ENCODE measurements at places on chromosomes 11 and 22.

- DNase-seq: no peak
Measured at GRCh38 chr11:11937957-11938356, 70.5 kb downstream of the DKK3 start.

DNA sequence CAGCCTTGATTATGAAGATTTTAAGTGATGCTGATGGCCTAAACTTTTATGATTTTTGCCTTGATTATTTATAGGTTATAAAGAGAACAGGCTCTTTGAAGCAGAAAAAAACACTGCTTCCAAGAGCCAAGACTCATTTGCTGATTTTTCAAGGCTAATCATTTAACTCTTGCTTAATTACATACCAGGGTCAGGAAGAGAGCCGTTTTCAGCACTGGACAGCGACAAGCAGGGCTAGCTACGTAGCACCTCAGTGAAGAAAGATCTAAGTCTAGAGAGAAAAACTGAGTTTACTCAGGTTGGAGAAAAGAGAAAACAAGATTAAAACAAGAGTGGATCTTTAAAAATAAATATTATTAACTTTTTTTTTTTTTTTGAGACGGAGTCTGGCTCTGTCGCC lies 615.4 kb upstream of the B3GAT1 start:
- DNase-seq: no peak

- DNase-seq: no peak
Measured at GRCh38 chr11:83073884-83074283, 2.2 kb upstream of the RAB30 start.

DNA sequence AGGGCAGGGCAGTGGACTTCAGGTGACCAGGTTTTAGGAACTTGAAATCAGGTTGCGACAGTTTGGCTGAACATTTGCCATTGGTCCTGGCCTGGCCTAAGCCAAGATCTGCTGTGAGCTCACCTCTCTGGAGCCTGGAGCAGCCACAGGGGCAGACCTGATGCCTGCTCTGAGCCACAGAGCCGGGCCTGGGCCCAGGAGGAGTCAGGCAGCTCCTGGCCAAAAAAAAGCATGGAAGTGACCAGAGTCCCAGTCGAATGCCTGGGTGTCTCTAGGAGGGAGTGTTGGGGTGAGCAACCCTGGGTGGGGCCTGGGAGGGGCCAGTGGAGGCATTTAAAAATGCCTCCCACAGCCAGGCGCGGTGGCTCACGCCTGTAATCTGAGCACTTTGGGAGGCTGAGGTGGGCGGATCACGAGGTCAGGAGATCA lies 6.0 kb upstream of the OMP start:
- no peak for DNase-seq

- DNase-seq: no peak
Measured at GRCh38 chr11:57585301-57585700, 12.2 kb upstream of the SERPING1 start.

DNA sequence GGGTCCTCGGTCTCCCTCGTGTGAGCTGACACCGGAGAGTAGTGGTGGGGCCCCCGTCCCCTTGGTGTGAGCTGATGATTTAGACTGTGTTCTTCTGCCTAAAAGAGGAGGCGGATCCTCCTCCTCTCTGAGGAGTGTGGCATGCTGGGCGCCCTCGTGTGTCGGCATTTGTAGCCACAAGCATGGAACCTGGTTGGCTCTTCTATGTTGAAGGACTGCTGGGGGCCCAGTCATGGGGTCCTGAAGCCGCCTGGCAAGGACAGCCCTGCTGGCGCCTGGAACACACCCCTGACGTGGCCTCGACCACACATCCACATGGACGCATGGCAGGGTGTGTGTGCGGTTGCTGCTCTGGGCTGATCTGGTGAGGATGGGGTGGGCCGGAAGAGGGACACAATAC lies 50.2 kb downstream of the AP2A2 start:
- DNase-seq: no peak

GRCh38 chr11:94000659-94001058 lies 20.5 kb upstream of the HEPHL1 start:
- DNase-seq: no peak

DNA sequence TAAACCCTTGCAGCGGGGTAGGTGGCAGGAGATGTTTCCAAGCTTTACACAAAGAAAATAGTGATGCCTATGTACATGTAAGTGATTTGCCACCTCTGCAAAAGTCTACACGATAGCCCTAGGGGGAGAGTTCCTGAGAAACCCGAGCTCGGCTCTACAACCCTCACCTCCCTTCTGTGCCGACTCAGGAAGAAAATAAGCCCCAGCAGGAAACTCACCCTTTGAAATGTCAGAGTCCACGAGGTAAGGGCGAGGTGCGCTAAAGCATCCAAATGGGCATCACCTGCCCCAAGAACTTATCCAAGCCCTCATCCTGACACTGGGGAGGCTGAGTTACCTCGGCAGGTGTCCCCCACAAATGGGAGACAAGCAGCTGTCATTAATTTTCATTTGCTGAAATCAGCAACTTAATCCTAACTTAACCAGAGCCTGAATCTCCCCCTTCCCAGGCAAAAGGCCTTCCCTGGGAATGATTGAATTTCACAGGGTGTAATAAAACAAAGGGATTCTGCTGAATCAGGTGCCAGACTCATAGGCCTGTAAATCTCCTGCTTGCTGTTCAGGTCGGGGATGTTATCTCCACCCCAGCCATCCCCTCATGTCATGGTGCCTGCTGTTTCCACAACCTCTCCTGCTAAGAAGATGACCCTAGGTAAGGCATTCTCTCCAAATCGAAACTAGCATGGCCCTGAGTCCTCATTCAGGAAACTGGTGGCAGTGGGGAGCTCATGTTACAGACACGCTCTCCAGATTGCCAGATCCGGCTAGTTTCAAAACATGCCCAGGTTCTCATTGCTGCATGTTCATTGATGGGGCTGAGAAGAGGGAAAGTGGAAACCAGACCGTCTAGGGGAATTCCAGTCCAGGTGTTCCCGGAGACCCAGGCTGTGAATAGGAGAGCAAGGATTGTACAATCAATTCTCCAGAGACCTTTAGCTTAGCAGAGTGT lies 105.3 kb upstream of the KIRREL3 start:
- no peak for DNase-seq

- DNase-seq: no peak
Measured at GRCh38 chr11:34311126-34311525, 46.7 kb downstream of the ABTB2 start.

- DNase-seq: no peak
Measured at GRCh38 chr11:95341221-95341620, 110.2 kb upstream of the SESN3 start.
